ENCODE measurements at places on chromosomes 6 and 20.

DNA sequence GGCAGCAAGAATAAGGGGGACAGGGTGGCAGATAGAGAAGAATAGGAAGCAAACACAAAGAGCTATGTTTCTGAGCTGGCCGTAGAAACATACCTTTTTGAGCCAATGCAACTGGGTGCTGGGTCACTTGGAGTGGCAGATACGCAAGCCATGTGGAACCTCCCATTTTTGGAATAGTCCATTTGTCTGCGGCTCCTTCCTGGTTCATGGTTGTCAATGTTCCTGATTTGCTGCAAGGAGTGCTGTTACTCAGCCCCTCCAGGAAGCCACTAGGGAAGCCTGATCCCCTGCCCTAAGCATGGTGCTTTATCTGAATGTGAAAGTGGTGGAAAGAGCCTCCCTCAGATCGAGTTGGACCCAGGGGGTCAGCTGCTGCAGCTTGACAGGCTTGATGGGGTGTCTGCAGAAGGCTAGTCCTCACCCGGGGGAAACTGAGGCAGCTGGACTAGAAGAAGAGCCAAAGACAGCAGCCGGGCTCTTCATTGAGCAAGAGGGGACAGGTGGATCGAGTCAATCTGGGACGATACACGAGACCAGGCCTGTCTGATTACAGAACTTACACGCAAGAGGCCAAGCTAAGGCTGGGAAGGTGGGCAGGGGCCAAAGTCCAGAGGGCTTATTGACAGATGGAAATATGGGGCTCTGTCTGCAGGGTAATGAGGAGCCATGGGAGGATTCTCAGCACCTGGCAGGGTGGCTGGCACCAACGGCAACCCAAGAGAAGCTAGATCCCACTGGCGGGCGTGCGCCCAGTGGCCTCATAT is 57.4 kb upstream of the CTNNBL1 start:
- DNase-seq = no peak

GRCh38 chr6:148885136-148885865 is 138.5 kb downstream of the UST start:
- DNase-seq = no peak

GRCh38 chr20:40254023-40254772 is 434.8 kb downstream of the MAFB start:
- DNase-seq = no peak

DNA sequence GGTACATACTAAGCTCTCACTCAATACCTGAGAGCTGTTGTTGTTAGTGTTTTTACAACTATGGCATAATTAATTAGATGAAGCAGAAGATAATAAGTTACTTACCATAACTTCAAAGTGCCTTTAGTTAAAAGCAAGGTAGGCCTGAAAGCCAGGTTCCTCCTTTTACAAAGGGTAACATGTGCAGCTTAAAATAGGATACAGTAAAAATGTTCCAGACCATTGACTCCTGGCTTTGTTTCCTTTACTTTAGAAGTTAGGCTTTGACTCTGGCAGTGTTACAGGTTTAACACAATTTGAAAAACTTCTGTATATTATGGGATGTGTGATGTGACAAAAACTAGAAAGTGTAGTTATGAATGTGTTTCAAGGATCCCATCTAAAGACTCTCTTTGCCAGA is 522.5 kb downstream of the EPM2A start:
- no peak for DNase-seq

DNA sequence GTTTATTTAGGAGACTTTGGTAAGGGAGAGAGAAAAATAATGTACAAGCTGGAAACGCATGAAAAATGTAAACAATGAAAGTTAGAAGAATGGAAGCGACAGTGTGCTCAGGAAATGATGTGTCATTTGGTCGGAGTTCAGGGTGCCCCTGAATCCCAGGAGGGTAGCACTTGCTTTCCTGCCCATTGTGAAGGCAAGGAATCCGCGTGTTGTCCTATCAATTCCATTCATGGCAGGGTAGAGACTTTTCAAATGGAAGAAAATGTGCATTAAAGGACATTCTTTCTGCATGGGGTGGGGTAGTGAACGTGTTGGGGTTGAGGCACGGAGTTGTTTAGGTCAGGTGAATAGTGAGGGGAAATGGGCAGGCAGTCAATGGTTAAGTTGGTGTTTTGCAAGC is 33.7 kb downstream of the GCNT2 start:
- no peak for DNase-seq
